ENCODE measurements at places on chromosomes 3 and 15. TPM values are rescaled to one million over a fixed set of nuclear protein-coding genes. Genes with fewer than 3 reads are reported as not detected.

FANCD2OS gene
- not detected for total RNA-seq

LRRC31 gene
- total RNA-seq, result not detected

STXBP5L gene
- total RNA-seq, result not detected

PTPRG gene
- 2.8 TPM for total RNA-seq

GPR149 gene
- not detected for total RNA-seq

NPAP1 gene
- total RNA-seq, result not detected

IL5RA gene
- total RNA-seq, result not detected

TRPM1 gene
- total RNA-seq, result not detected
